ENCODE measurements at places on chromosomes 13 and 19.

- H3K27ac ChIP-seq = no peak overlapping the region
- no peak overlapping the region for H3K4me3 ChIP-seq
- H3K27me3 ChIP-seq = no peaks in the 10 kb centered on the region
These were observed 11.3 kb downstream of the GPR12 start for GRCh38 chr13:26749285-26749684.

DNA sequence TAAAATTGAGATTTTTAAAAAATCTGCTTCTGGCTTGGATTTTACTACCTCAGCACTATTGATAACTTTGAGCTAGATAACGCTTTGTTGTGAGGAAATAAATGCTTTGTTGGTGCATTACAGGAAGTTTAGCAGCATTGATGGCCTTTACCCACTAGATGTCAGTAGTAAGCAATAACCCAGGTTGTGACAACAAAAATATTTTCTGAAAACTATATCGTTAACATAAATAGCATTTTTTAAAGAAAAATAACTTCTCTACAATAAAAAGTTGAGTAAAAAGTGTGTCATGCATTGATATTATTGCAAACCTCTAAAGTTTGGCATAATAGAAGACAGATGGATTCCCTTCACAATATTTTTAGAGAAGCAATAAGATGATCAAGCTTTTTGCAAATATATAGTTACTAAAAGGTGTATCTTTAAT is 1246.5 kb downstream of the UQCRFS1 start:
- DNase-seq = no peak
- no peak overlapping the region for H3K4me3 ChIP-seq
- no peaks in the 10 kb centered on the region for H3K4me1 ChIP-seq
- H3K36me3 ChIP-seq = no peaks in the 10 kb centered on the region

DNA sequence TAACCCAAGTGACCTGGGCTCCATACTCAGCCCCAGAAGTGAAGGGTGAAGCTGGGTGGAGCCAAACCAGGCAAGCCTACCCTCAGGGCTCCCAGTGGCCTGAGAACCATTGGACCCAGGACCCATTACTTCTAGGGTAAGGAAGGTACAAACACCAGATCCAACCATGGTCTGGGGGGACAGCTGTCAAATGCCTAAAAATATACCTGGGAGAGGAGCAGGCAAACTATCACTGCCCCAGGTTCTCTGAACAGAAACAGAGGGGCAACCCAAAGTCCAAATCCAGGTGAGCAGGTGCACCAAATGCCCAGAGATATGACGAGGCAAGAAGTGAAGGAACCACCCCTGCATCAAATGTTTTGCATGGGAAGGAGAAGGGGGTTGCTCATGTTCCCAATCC is 6.1 kb upstream of the CEACAM7 start:
- DNase-seq = peak; percentile 22
- H3K27ac ChIP-seq = no peak overlapping the region
- H3K4me1 ChIP-seq = no peaks in the 10 kb centered on the region
- no peaks in the 10 kb centered on the region for H3K36me3 ChIP-seq
- no peak overlapping the region for H3K4me3 ChIP-seq

DNA sequence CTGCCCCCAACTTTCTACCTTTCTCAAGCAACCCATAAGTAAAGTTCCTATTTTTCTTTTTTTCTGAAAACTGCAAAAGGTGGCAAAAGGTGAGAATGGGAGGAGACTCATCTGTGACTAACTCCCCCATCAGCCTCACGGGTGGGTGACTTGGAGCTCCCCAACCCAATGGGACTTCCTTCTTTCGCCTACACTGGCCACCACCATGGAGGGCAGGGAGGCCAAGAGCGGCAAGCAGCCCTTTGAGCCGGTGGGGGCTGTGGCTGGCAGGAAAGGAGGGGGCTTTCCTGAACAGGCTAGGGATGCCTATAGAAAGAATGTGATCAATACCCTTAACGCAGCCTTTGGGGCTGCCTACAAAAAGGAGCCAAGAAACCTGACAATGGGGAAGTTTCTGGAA is 16.5 kb downstream of the IRS2 start:
- no peak for DNase-seq
- H3K4me1 ChIP-seq = no peaks in the 10 kb centered on the region
- no peak overlapping the region for H3K4me3 ChIP-seq
- H3K27me3 ChIP-seq = no peaks in the 10 kb centered on the region
- no peak overlapping the region for H3K27ac ChIP-seq
- peaks cover 61% of the 10 kb centered on the region for H3K36me3 ChIP-seq

- H3K36me3 ChIP-seq = no peaks in the 10 kb centered on the region
- H3K4me1 ChIP-seq = peaks cover 6% of the 10 kb centered on the region
- H3K27ac ChIP-seq = no peak overlapping the region
- no peak for DNase-seq
- H3K27me3 ChIP-seq = no peaks in the 10 kb centered on the region
- H3K4me3 ChIP-seq = no peak overlapping the region
These were observed 202.9 kb downstream of the SPRY2 start for GRCh38 chr13:80137994-80138393.

DNA sequence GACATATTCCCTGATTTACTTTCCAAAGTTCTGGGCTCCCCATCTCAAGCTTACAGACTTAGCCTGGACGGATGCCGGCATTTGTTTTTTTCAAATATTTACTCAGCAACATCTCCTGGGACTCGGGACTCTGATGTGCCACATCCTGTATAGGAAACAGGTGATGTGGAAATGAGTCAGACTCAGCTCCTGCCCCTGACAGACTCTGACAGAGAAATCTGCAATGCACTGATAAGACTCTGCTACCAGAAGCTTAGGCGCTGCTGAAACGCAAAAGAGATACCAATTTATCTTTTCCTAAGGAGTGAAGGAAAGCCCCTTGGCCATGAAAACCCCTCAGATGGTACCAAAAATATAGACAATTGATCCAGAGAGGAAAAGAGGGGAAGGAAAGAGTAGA is 16.2 kb downstream of the LAIR2 start:
- H3K27ac ChIP-seq = no peak overlapping the region
- H3K36me3 ChIP-seq = no peaks in the 10 kb centered on the region
- no peaks in the 10 kb centered on the region for H3K27me3 ChIP-seq
- H3K4me3 ChIP-seq = no peak overlapping the region
- no peak for DNase-seq
- no peaks in the 10 kb centered on the region for H3K4me1 ChIP-seq

- no peak for DNase-seq
- no peaks in the 10 kb centered on the region for H3K27me3 ChIP-seq
- H3K4me3 ChIP-seq = no peak overlapping the region
These were observed 29.3 kb downstream of the WDR88 start for GRCh38 chr19:33161201-33161600.

- no peaks in the 10 kb centered on the region for H3K27me3 ChIP-seq
- no peak overlapping the region for H3K4me3 ChIP-seq
- DNase-seq = no peak
- H3K27ac ChIP-seq = no peak overlapping the region
- no peaks in the 10 kb centered on the region for H3K4me1 ChIP-seq
These were observed 11.3 kb downstream of the NANOS3 start for GRCh38 chr19:13888281-13888680.

DNA sequence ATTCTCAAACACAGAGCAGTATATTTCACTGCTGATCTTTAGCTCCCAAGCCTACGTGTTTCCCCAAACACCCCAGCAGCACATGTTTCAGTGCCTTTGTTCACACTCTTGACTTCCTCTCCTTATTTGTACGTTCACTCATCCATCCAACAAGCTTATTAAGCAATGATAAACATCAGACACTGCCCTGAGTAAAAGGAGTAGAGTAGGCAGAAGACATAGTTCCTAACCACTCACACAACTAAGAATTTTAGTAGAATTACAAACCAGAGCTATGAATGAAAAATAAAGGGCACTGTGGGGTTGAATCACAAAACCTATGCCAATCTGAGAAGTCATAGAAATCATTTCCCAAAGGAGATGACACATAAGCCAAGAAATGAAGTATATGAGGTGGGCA is 213.5 kb downstream of the DIAPH3 start:
- no peaks in the 10 kb centered on the region for H3K27me3 ChIP-seq
- no peaks in the 10 kb centered on the region for H3K4me1 ChIP-seq
- H3K36me3 ChIP-seq = no peaks in the 10 kb centered on the region

GRCh38 chr13:41515491-41516139 is 58.3 kb downstream of the RGCC start:
- DNase-seq = no peak
- no peak overlapping the region for H3K4me3 ChIP-seq
- no peaks in the 10 kb centered on the region for H3K36me3 ChIP-seq
- no peaks in the 10 kb centered on the region for H3K27me3 ChIP-seq

Measured in ascending aorta (tissue), 2 donors.